Hair follicle dermal papilla cell (primary cell): ENCODE measurements at places on chromosomes 2 and 18. TPM values are rescaled to one million over a fixed set of nuclear protein-coding genes. Genes with fewer than 3 reads are reported as not detected.

DCDC2C gene
- not detected in 2 replicates for total RNA-seq

NOSTRIN gene
- 0.12 and 0.16 TPM in 2 replicates for total RNA-seq

GALNT13 gene
- 0.12 and 0.16 TPM in 2 replicates for total RNA-seq

STAT4 gene
- total RNA-seq = 5.6 and 10.1 TPM in 2 replicates

EN1 gene
- 22.9 and 23.7 TPM in 2 replicates for total RNA-seq

MYL1 gene
- not detected in 2 replicates for total RNA-seq

L3MBTL4 gene
- total RNA-seq = 0.49 TPM in 1 of 2 replicates, not detected in the other

ACVR1 gene
- 55.6 and 59.9 TPM in 2 replicates for total RNA-seq

KCNJ3 gene
- total RNA-seq = not detected in 2 replicates

ANKRD53 gene
- 2.4 and 2.7 TPM in 2 replicates for total RNA-seq

ABHD1 gene
- total RNA-seq = 0.24 TPM in 1 of 2 replicates, not detected in the other

ANKRD29 gene
- 9.1 and 9.6 TPM in 2 replicates for total RNA-seq

CXCR4 gene
- total RNA-seq = not detected in 2 replicates

ITPRIPL1 gene
- total RNA-seq = 6.6 and 10.7 TPM in 2 replicates

CACNB4 gene
- total RNA-seq = 5.2 and 6.4 TPM in 2 replicates

ACTR3 gene
- total RNA-seq = 335 and 345 TPM in 2 replicates

PROKR1 gene
- total RNA-seq = not detected in 2 replicates

FEV gene
- total RNA-seq = not detected in 2 replicates

RGPD3 gene
- total RNA-seq = 0.32 and 0.49 TPM in 2 replicates

STARD7 gene
- total RNA-seq = 237 and 250 TPM in 2 replicates

IL1RL1 gene
- 0.65 and 1.3 TPM in 2 replicates for total RNA-seq

AOX1 gene
- 49.7 and 81.1 TPM in 2 replicates for total RNA-seq

NMUR1 gene
- under 0.01 TPM in 1 of 2 replicates, not detected in the other for total RNA-seq

PLGLB2 gene
- 1.3 and 2.8 TPM in 2 replicates for total RNA-seq

C1QL2 gene
- not detected in 2 replicates for total RNA-seq

UGT1A4 gene
- not detected in 2 replicates for total RNA-seq

IL36B gene
- total RNA-seq = not detected in 2 replicates

AQP12B gene
- total RNA-seq = not detected in 2 replicates

TCF7L1 gene
- 5.1 and 5.2 TPM in 2 replicates for total RNA-seq

IL37 gene
- total RNA-seq = not detected in 2 replicates

ZAP70 gene
- not detected in 2 replicates for total RNA-seq

B3GNT7 gene
- 0.12 and 0.65 TPM in 2 replicates for total RNA-seq

UCN gene
- 0.81 and 0.85 TPM in 2 replicates for total RNA-seq

GKN1 gene
- total RNA-seq = not detected in 2 replicates

BCL2 gene
- total RNA-seq = 1.8 and 3.7 TPM in 2 replicates

RBKS gene
- total RNA-seq = 1.3 TPM in 2 replicates

B4GALT6 gene
- total RNA-seq = 4.9 and 8.6 TPM in 2 replicates
